ENCODE measurements at places on chromosomes 11 and 22. TPM values are rescaled to one million over a fixed set of nuclear protein-coding genes. Genes with fewer than 3 reads are reported as not detected.

The CRELD2 gene
- 58.9 TPM for total RNA-seq

GRCh38 chr11:64947208-64947814 lies 11.6 kb upstream of the GPHA2 start:
- DNase-seq: peak; percentile 16

DNA sequence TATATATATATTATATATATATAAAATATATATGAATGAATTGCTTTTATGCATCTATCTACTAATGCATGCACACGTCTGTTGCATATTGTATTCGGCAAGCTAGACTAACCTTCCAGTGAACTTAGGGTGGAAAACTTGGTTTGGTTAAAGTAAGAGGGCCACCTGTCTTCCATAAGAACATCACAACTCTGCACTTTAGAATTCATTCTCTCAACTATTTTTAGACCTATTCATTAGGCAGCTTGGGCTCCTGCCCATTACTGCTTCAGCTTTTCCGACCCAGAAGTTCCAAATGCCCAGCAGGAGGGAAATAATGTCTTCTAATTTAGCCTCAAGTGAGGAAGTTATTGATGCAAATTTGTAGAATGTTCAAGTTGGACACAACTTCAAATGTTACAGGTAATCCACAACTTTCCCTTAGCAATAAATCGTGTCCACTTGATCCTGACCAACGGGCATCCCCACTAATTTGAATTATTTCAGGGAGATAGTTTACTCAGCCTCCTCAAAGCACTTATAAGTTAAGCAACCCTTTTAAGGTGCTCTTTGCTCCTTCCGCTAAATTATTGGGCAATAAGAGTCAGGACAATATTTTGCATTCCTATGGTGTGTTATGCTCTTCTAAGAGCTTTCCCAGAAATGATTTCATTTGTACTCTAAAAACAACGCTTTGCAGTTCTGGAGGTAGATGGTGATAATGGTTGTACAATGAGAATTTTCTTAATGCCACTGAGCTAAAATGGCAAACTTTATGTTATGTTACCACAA lies 132.3 kb downstream of the OPCML start:
- no peak for DNase-seq

The ADSL gene
- total RNA-seq: 102 TPM

The SULT4A1 gene
- not detected for total RNA-seq

GRCh38 chr11:82775736-82776346 lies 42.2 kb upstream of the FAM181B start:
- peak; percentile 57 for DNase-seq

The GUCY1A2 gene
- 0.64 TPM for total RNA-seq

DNA sequence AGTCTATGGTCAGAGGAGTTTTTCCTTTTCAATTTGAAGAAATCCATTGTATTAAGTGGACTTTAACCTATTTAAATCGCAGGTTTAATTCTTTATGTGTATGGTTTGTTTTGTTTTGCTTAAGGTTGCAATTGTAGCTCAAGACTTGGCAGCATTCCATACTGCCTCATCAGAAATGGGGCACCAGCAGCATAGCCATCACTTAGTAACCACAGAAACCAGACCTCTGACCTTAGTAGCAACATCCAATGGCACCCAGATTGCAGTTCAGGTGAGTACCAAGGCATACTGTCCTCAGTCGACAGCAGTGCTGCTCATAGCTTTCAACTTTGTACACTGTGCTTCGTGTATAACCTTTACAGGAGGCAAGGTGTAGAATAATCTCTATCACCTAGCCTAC lies 48.4 kb upstream of the WEE1 start:
- DNase-seq: no peak

DNA sequence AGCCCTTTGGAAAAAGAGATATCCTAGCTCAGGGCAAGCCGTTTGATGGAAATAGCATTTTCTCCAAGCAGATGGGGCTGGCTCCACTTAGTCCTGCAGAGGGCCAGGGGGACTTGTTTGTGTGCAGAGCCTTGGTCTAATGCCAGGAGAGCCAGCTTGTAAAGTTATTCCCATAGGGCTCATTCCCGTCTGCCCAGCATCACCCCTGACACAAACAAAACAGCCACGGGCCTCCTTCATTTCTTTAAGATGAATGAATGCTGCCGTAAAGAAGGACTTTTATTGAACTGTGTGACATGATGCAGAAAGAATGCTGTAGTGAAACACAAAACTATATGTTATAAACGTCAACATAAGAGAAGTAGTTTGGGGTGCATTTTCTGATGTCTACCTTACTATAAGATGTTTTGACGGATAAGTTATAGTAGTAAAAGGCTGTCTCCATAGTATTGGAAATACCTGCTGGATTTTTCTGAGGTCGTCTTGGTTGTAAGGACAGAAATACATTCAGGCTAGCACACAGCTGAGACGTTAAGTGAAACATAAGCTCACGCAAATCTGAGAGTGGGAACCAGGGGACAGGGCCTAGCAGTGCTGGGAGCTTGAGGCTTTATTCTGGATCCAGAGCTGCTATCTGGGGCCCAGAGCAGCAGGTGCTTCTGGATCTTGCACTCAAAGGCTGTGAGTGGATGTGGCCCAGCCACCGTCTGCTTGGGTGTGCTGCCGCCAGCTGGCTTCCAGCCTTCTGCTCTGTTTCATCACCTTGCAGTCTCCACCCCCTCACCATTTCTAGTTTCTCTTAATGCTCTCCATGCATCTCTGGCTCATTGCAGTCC lies 53.3 kb downstream of the NCAM1 start:
- peak; percentile 38 for DNase-seq

The FOLR2 gene
- not detected for total RNA-seq

GRCh38 chr11:70853068-70853769 lies 399.2 kb downstream of the SHANK2 start:
- peak; percentile 6 for DNase-seq

DNA sequence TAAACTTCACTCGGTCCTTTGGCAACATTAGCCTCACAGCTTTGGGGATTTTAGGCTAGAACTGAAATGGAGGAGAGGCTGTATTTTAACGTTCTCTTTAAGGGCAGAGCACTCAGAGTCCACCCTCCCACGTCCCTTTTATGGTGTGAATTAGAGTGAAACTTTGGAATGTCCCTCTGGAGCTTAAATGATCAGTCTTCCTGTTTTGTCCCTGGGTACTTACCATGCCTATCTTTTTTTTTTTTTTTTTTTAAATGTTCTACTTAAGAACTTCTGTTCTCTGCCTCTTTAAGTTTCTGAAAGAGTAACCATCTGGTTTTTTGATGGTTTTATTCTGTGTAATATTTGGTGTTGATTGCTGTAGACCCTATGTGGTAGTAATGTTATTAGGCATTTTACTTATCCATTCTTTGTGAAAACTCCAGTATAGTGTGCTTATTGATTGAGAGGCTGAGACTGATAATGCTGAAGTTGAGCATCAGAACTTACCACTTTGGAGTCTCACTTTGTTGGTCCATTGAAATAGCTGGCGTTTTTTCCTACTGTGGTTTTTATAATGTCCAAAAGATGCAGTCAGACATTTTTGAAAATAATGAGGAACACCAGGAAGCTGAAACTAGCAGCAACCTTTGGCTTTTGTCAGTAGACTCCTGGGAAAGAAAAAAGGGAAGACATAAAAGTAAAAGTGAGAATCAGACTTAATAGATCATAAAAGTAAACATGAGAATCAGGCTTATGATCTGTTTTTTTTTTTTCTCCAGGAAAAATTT lies 11.6 kb downstream of the UVRAG start:
- peak; percentile 56 for DNase-seq

DNA sequence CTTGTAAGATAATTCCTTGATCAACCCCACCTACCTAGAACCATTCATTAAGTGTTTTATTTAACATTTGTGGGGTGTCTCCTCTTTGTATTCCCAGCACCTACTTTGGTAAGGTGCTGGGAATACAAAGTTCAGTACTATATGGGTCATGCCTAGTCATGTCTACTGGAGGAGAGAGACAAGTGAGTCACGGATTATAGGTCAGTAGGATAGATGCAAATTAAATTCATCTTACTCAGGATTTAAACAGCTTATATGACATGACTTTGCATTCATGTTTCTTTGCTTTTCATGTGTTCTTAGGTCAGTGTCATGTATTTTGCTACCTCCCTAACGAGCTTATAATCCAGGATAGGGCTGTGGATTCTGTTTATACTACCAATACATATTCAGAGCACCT lies 3.4 kb upstream of the FADS1 start:
- DNase-seq: peak; percentile 45

- DNase-seq: no peak
Observed at GRCh38 chr11:56140151-56140661, at the start of gene OR8J3. Gene OR8J3 (minus strand): TSS chr11:56140201. CDS start chr11:56137718, 2,483 bp downstream.

GRCh38 chr11:76236092-76236999 lies 30.0 kb upstream of the WNT11 start:
- DNase-seq: peak; percentile 58

DNA sequence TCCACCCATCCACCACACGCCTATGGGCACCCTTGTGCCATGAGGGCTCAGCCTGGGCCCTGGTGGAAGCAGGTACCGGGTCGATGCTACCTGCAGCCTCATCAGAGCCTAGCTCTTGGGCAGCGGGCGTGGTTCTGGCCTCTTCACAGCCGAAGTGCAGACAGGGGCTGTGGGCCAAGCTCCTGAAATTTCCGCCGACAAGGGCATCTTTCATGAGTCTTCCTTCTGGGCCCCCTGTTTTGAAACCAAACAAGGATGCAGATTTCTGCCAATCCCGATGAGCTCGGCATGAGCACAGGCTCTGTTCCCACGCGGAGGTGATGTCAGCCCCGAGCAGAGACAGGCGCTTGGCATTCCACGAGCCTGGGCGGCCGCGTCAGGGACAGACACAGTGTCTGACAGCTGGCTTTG lies 22.6 kb upstream of the MGAT3 start:
- DNase-seq: no peak

DNA sequence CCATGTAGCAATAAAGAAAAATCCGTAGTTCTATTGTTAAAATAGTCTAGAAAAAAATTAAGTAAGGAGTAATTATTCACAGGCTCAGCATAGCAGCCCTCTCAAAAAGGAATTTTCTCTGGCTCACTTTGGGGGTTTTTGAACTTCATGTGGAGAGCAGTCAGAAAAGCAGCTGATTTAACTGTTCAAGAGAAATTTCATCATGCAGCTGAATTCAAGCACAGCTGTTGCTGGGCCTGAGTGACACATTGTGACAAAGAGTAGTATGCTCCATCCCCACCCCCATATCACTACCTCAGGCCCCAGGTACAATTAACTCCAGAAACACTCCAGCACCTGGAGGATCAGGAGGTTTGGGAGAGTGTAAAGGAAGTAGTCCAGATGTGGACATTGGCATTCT lies 272.1 kb downstream of the FAM76B start:
- DNase-seq: no peak

DNA sequence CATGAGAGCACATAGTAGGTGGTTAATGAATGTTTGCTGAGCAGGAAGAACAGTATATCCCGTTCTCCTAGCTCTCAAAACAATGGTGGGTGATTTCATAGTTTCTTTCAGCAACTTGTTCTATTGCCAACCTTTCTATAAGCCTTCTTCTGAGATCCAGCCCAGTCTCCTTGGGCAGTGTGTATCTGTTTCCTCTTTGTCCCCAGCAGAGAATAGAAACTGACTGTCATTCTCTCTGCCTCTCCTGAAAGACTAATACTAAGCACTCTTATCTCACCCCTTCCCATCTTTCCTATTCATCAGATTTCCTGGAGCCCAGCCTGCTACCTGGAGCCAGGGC lies 272.9 kb downstream of the ST3GAL4 start:
- DNase-seq: no peak

GRCh38 chr22:19514831-19515565 lies 9.2 kb downstream of the CLDN5 start:
- DNase-seq: no peak

The SPI1 gene
- not detected for total RNA-seq

GRCh38 chr11:64712430-64713015 lies 10.5 kb downstream of the NRXN2 start:
- no peak for DNase-seq

GRCh38 chr11:46339816-46340215 lies 7.4 kb upstream of the DGKZ start:
- peak; percentile 63 for DNase-seq

The OR10G4 gene
- not detected for total RNA-seq

DNA sequence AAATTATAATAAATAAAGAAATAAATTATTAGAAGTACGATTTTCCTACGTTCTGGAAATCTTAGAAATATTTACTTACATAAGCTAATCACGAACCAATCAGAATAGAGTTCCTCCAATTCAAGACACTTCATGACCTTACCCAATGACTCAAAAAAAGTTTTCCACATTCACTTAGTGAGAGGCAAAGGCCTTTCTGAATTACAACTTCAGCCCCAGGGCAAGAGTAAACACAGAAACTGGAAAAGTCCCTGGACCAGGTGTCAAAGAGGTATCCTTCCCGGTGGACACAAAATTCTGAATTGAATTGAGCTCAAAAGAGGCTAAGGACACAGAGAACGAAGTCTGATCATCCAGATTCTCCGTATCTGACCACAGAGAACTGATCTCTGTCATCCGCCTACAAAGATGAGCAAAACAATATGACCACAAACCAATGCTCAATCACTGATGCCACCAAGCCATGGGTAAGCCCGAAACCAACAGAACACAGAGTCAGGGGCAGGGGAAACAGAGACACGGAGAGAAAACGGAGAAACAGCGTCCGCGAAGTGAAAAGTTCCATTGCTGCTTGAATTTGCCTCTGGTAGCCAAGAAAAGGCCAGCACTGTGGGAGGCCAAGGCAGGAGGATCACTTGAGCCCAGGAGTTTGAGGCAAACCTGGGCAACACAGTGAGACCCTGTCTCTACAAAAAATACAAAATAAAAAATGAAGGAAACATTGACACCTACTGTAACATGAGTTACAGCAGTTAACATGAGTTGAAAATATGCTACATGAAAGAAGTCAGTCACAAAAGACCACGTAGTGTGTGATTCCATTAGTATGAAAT lies 6.8 kb downstream of the BID start:
- no peak for DNase-seq

The SCUBE2 gene
- 0.97 TPM for total RNA-seq

DNA sequence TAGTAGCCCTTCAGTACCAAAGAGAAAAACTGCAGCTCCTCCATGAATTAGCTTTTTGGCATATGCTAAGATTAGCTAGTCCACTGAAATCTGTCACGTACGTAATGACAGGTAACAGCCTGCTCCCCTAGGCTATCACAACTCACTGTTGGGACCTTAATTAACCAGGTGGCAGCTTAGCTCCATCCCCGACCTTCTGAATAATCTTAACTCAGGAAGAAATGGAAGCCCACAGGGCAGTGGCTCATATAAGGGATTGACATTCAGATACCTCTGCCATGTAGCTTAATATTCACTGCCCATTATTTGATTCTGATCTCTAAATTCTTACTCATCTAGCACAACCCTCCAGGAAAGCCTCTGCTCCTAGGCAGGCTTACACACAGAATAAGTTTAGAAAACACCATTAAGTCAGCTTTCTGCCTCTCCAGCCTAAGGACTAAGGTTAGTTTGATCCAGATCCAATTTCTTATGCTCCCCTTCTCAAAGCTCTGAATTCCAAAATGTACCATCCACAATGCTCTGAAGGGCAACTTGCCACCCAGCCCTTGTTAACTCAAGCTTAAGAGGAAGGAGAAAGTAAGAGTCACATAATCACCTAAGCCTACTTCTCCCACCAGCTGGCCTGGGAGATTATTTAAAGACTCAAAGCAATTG lies 5.0 kb downstream of the HSPA8 start:
- no peak for DNase-seq

GRCh38 chr22:39514373-39514973 lies 5.9 kb upstream of the ATF4 start:
- no peak for DNase-seq

Measured in fibroblast of villous mesenchyme (primary cell).